ENCODE measurements at places on chromosomes 5 and 9.

- peak; percentile 44 for DNase-seq
Observed at GRCh38 chr5:171436804-171437285, 17.4 kb downstream of the FGF18 start.

DNA sequence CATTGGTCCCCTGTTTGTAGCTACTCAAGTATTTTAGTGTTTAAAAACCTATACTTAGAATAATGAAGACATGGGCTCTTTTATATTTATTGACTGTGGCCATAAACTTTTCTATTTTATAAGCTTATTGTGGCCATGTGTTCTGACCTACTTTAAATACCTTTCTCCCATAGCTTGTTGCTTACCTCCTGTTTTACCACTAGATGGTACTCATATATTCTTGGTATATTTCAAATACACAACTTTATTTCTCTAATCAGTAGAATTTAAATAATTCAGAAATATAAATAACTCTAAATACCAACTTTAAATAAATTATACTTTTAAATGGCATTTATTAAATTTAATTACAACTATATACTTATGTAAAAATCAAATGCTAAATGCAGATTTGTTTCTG lies 498.0 kb downstream of the PRDM9 start:
- peak; percentile 11 for DNase-seq

GRCh38 chr9:81874931-81875330 lies 53.3 kb upstream of the SPATA31D4 start:
- DNase-seq = peak; percentile 52

- DNase-seq = no peak
Observed at GRCh38 chr9:122051351-122052321, 41.5 kb downstream of the TTLL11 start.

- no peak for DNase-seq
Observed at GRCh38 chr5:169415948-169416347, 115.0 kb upstream of the SLIT3 start.

DNA sequence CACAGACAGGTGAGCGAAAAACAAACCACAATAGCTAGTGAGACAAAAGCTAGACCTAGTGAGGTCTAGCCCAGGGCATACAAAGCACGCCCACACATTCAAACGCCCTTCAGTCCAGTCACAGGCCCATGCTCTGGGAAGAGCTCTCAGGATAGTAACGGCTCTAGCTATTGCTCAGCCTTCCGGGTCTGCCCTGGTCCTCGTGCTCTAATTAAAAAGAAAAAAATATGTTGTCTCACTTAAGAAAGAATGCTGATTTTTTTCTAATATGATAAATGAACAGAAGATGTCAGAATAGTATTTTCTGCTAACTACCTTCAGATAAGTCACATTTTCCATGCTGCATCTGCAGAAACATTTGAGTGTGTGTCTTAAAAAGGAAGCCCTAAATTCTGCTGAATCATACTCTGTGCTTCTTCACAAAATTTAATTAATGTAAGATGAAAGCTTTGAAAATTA lies 94.5 kb downstream of the PLPP1 start:
- no peak for DNase-seq

- DNase-seq = no peak
Observed at GRCh38 chr9:127528422-127529251, 77.3 kb downstream of the LRSAM1 start.

GRCh38 chr5:150999704-151000442 lies 20.5 kb upstream of the GPX3 start:
- peak; percentile 84 for DNase-seq

Data from T47D (cell line).